ENCODE measurements at places on chromosomes 6 and 20.

DNA sequence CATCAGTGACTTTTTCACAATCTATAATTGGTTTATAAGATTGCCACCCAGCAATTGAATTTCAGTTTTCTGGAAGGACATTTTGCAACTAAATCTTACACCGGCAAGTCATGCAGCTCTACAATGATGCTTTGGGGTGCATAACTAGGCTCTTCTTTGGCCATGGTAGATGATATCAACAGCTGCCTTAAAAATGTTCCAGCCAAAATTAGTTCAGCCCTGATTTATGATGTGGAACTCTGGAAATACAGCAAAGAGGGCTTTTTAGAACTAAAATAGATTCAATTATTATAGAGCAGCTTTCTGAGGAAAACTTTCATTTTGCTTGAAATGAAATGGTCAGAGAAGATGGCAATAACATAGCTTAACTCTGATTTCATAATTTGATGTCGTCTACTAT is 18.4 kb upstream of the MCM9 start:
- no peak for DNase-seq

DNA sequence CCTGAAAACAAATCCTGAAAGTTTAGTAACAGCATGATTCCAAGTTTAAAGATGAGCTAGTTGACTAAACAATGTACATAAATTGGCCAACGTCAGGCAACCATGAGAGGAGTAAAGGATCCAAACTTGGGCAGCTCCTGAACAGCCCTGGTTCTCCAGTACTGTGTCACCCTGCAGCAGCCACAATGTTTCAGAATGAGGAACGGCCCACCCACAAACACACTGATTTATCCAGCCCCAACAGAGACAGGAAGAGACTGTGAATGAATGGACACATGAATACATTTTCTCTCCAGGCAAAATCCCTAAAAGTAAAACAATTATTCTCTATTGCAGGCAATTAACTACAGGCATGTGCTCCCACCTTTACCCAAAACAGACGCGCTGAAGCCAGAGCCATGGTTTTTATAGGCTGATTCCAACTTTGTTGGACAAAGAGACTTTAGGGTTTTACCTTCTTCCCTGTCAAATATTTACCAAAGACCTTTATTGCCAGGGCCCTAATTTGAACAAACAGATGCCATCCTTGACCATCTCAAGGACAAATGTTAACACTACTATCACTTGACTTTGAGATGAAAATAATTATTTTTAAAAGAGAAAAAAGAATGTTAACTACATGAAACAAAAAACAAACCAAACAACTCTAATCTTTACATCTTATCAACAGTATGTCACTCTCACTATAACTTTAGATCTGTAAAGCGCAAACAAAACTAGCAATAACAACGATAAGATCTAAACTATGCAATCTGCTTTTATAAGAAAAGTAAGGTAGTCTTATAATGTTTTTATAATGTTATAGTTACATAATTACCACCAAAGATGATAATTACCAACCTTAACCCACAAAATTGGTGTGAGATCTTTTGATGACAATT is 22.9 kb downstream of the CNKSR3 start:
- no peak for DNase-seq

DNA sequence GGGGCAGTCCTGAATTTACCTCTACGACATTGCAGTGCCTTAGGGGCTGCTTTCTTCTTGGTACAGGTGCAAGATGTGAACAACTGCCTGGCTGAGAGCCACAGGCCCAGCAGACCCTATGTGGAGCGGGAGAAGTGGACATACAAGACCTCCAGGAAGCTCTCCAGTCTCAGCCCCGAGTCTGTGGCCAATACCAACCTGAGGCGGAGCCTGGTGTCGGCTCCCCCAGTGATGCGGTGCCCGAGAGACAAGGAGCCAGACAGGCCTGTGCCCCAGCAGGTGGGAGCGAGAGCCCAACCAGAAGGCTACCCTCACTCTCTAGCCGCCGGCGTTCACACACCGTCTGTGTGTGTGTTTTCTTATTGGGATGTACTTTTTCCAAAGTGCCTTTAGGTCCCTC is 59.6 kb downstream of the EFCAB8 start:
- DNase-seq, result no peak

DNA sequence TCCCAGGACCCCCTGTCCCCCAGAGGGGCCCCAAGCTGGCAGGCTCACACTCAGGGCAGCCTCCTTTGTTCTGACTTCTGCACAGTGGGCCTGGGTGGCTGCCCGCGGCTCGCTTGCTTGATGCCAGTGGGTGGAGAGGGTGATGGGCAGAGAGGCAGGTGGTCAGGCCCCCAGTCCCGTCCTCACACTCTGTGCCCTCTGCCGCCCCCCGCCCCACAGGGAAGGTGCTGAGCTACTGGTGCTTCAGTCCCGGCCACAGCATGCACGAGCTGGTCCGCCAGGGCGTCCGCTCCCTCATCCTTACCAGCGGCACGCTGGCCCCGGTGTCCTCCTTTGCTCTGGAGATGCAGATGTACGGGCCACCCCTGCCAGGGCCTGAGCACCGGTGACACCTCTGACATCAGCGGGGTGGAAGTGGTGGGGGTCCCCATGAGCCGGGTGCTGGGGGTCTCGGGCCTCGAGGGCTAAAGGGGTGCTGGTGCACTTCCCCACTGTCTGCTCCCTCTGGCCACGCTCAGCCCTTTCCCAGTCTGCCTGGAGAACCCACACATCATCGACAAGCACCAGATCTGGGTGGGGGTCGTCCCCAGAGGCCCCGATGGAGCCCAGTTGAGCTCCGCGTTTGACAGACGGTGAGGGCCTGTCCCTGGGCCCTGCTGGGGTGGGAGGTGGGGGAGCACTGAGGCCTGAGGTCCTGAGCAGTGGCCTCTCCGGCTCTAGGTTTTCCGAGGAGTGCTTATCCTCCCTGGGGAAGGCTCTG is 8.9 kb upstream of the TNFRSF6B start:
- no peak for DNase-seq

DNA sequence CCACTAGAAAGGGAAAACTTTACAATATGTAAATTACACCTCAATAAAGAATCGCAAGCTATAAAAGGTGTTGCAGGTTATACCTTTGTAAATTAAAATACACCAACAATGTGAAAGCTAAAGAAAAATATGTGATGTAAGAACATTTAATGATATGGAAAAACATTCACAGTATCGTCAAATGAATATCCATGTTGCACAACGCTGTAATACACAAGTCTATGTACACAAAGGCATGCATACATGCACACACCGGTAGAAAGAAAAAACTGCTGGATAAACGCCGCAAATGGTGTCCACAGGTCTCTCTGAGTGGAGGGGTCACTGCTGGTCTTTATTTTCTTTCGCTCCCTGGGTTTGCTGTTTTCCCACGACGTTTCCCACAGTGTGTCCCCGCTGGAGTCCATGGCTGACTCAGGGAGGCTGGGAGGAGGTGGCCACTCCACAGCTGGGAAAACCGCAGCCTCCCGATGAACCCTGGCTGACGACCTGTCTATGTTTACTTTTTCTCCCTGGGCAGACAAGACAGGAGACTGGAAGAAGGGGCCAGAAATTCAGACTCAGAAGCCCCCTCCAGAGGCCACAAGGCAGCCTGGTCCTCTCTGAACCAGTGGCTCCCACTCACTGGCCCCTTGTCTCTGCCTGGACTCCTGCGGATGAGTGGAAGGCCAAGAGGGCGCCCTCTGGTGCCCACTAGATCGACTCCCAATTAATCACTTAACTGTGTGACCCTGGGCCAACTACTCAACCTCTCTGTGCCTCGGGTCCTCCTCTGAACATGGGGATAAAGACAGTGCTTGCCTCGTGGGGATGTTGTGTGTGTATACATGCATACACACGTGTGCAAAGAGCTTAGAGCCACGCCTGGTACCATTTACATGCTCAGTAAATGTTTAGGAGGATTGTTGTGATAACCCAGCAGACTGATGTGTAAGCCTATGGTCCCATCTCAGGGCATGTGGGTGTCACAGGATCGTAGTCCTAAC is 12.8 kb upstream of the BPI start:
- DNase-seq, result peak; percentile 41
